ENCODE measurements at places on chromosomes 6 and 20.
A peak's percentile ranks its signal among the peaks of the same experiment; 100 is the strongest.

GRCh38 chr6:52286798-52287432 lies 2.4 kb upstream of the MCM3 start:
- DNase-seq, result peak; percentile 20

- DNase-seq, result no peak
Observed at GRCh38 chr20:51800872-51801121, 1.5 kb downstream of the SALL4 start.

- DNase-seq, result no peak
Observed at GRCh38 chr6:41599015-41599851, 39.0 kb upstream of the MDFI start.

DNA sequence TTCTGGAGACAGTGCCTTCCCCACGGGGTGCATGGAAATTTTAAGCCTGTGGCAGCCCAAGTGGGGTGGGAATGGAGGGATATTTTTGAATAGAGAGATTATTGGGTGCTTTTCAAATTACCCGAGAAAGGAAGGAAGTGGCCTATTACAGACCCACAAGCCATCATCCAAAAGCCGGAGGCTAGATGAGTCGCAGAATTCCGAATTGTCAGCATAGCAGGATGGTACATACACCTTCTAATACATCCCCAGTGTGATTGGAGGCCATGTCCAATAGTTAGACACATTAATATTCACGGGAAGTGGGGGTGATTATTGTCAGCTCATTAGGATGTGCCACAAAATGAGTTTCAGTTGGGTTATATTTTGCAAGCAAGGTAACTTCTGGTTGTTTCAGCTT lies 133.0 kb downstream of the FIG4 start:
- DNase-seq, result no peak

- no peak for DNase-seq
Observed at GRCh38 chr6:25442898-25443297, 163.7 kb downstream of the CARMIL1 start.
